ENCODE measurements at places on chromosomes 2 and 18.

DNA sequence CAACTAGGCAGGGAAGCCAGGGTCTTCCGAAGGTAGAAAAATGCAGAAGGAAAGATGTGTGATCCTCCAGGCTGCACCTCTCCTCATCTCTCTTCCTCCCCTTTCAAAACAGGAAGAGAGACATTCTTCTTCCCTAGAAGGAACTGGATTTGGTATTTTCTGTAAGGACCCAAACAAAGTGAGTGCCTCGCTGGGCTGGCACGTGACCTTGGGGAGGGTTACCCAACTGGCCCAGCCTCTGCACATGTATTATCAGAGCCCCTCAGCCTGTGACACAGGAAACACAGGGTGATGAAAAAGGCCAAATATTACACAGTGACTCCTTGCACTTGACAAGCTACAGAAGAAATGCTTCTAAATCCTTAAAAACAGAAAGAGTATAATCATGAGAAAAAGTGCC is 2.3 kb downstream of the HJURP start:
- DNase-seq = no peak

DNA sequence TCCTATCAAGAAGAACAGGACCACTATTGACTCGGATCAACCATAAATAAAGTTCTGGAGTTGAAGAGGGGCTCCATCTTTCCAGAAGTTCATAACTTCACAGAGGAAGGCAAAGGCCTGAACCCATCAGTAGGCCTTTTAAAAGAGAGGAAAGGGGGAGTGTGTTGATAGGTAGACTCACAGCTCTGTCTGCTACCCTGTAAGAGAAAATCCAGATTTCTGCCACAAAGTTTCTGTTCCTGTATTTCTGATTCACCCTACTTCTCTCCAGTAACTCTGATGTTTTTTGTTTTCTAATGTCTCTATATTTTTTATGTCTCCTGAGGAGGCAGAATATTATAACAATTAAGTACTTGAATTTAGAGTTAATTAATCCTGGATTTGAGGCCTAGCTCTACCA is 564.0 kb downstream of the TNS1 start:
- DNase-seq = no peak

GRCh38 chr2:172395503-172395902 is 31.9 kb upstream of the ITGA6 start:
- no peak for DNase-seq

DNA sequence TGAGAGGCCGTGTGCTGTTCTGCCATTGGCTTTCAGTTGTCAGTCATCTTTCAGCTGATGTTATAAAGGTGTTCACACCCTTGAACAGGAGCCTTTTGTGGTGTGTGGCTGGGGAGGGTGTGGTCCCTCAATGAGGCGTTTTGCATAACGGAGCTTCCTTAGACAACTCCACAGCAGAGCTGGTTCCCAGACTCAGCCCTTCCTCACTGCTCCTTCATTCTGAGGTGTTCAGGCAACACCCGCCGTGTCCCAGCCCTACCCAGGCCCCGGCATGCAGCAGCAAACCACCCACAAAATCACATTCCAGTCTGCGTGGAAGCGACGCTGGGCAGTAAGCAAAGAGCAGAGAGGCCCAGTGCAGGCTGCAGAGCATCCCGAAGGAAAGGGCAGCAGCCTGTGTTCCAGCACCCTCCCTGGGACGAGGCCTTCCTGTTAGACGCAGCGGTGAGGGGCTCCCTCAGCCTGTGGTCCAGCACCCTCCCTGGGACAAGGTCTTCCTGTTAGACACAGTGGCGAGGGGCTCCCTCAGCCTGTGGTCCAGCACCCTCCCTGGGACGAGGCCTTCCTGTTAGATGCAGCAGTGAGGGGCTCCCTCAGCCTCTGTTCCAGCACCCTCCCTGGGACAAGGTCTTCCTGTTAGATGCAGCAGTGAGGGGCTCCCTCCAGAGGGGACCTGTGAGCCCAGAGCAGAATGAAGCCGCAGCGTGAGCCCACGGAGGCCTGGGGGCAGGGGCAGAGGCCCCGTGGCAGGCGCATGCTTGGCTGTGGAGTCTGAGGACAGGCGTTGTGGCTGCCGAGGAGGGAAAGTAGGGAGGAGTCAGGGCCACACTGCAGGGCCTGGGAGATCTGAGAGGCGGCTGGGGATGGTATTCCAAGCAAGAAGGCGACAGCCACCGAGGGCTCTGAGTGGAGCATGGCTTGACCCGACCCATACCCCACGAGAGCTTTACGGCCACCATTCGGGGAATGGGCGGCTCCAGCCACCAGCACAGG is 201.8 kb upstream of the HDAC4 start:
- no peak for DNase-seq

DNA sequence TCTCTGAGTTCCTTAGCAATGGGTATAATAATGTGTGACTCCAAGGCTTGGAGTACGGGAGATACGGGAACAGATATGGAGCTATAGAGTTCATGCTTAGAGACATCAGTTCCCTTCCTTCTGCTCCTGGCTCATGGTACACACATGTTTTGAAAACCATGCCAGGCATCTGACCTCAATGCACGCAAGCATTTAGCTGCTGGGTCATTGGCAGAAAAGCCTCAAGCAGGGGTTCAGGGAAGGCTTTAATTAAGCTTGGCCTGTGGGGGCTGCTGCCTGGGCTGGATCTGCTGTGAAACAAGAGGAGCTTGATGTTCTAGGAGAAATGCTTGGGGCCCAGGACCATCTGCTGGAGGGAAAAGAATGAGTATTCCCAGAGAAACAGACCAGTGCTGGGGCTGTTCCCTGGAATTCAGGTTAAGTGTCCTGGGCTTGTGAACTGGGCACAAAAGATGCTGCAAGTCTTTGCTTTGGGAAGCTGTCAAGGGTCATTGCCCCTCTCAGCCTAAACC is 3.2 kb downstream of the ALLC start:
- no peak for DNase-seq

DNA sequence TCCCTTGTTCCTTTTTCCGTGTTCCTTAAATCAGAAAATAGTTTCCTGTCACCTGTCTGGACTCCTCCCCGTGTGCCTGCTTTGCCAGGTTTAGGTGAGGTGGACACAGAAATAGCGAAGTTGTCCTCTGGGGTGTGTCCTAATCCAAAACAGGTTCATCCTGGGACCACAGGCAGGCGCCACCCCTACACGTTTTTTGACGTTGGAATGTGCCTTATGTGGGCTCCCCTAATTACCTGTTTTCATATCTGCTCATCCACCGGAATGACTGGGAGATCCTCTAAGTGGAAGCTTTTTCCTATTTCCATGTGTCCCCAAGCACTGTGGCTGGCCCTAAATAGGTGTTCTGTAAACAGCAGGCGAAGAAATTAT is 49.0 kb upstream of the PAIP2B start:
- DNase-seq = no peak

DNA sequence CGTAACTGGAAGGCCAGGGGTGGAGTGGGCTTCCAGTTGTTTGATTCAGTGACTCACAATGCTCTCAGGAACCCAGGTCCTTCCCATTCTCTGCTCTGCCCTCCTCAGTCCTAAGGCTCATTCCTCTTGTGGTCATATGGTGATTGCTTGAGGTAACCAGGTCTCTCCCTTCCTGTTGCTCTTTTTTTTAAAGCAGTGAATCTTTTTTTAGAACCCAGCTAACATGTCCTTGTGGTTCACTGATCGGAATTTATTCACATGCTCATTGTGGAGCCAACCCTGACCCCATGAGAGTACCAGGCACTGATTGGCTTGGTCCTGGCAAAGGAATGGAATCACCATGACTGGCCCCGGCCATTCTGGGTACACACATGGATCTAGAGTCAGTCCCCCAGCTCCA is 7.4 kb downstream of the THNSL2 start:
- DNase-seq = no peak

GRCh38 chr2:132542953-132543569 is 126.5 kb downstream of the GPR39 start:
- no peak for DNase-seq

GRCh38 chr2:149271575-149271974 is 58.8 kb upstream of the LYPD6 start:
- no peak for DNase-seq

DNA sequence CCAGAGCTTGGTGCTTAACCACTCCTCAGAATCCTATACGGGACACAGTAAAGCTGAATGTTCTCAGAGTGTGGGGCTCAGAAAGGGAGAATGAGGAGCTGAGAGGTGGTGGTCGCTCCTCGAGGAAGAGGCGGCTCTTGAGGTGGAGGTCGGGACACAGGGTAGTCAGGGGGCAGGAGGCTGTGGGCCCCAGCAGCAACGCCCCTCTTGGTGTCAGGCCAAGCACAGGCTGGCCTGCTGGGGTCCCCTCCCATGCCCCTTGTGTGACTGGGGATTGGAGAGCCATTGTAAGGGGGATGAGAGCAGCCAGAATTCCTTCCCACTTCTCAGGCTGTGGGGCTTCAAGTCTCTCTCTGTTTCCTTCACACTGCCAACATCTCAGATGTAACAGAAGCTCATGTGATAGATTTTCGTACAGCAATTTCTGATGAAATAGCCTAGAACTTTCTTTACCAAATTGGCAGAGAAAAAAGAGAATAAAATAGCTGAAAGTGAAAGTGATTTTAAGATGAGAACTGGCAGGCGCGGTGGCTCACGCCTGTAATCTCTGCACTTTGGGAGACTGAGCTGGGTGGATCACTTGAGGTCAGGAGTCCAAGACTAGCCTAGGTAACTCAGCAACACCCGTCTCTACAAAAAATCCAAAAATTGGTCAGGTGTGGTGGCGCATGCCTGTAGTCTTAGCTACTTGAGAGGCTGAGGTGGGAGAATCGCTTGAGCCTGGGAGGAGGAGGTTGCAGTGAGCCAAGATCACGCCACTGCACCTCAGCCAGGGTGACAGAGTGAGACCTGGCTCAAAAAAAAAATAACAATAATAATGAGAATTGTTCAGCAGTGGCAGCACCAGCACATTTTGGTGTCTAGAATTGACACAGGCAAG is 61.1 kb upstream of the RPL31 start:
- no peak for DNase-seq

- DNase-seq = no peak
Measured at GRCh38 chr2:138293549-138293948, 208.0 kb upstream of the SPOPL start.

GRCh38 chr2:185318271-185318724 is 420.3 kb upstream of the FSIP2 start:
- no peak for DNase-seq

DNA sequence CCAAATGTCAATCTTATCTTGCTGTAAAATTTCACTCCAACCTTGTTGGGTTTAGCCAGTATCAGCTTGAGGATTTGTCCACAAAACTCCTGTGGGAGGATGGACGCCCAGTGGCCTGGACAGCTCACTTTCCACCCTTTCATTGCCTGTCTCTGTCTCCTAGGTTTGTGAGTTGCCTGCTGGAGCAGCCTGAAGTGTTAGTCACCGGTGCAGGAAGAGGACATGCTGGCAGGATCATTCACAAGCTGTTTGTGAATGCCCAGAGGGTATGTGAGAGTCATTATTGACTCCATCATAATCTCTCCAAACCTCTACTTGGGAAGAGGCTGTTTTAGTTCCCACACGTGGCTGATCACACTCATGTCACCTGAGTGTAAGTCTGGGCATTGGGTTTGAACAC is 112.3 kb downstream of the RAB3GAP1 start:
- DNase-seq = no peak

DNA sequence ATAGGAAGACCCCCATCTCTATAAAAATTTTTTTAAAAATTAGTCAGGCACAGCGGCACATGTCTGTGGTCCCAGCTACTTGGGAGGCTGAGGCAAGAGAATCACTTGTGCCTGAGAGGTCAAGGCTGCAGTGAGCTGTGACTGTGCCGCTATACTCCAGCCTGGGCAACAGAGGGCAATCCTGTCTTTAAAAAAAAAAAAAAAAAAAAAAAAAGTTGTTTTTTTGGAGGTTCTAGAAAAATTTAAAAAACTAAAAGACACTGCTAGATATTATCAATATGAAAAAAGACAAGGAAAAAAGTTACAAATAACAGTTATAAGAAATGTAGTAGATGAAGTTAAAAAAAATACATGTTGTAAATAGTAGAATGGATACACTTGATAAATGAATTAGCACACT is 56.1 kb upstream of the C2orf15 start:
- DNase-seq = no peak

DNA sequence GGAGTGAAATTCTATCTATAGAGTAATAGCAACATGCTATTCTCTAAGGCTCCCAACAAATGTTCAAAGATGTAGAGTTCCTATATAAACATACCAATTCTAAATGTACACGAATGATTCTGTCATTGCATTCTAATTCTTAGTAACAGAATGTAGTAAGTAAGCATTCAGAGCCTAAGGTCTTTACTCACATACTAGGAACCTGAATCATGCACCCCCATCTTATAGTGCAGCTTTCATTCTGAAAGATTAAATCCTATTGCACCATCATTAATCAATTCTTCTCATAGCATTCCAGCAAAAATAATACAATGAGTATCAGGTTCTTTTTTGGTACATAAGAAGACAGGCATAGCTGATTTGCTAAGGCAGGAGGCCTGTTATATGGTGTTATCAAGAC is 230.0 kb downstream of the NCKAP5 start:
- no peak for DNase-seq

- no peak for DNase-seq
Measured at GRCh38 chr18:13070460-13070859, 79.3 kb downstream of the CEP192 start.

DNA sequence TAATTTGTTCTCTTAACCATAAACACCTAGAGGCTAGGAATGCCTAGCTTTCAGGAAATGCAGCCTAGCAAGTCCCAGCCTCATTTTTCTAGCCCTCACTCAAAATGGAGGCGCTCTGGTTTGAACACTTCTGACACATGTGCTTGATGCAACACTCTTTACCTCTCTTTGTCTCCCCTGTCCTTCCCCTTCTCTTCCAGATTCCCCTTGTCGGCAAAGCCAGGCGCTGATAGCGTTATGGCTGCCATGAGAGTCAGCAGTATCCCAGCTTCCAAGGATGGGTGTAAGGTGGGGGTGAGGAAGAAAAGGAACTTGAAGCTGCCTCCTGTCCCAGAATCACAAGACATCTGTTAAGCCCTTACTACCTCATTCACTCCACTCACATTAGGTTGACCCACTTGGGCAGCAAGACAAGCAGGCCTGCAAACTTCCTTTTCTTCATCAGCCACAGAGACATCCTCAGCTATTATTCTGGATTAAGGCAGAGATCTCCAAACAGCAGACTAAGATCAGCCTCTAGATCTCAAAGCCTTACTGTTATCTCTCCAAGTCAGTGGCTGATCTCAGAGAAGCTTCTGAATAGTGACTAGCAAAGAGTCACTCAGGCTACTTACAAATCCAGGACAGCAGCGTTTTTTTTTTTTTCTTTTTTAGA is 1.9 kb upstream of the ST3GAL5 start:
- DNase-seq = no peak

- DNase-seq = no peak
Measured at GRCh38 chr2:9388950-9389911, 34.1 kb downstream of the ITGB1BP1 start.

- no peak for DNase-seq
Measured at GRCh38 chr2:201441409-201441808, 9.8 kb downstream of the TRAK2 start.

DNA sequence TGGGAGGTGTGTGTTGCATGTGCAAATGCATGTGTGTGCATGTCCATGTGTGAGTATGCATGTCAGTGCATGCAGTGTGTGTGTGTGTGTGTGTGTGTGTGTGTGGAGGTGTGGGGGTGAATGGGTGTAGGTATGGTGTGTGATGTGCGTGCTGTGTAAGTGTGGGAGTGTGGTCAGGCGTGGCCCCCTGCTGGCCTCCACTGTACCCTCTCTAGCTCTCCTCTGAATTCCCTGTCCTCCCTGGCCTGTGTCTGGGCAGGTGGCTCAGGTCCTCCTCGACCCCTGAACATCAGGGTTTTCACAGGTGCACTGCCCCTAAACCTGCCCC is 230.2 kb downstream of the CELF4 start:
- no peak for DNase-seq

- no peak for DNase-seq
Measured at GRCh38 chr2:30348825-30349224, 98.2 kb upstream of the LCLAT1 start.
